Psoas muscle (tissue), 8 donors: ENCODE measurements at places on chromosomes 3 and 15. TPM values are rescaled to one million over a fixed set of nuclear protein-coding genes. Genes with fewer than 3 reads are reported as not detected.
A peak's percentile ranks its signal among the peaks of the same experiment; 100 is the strongest.

NR1D2 gene
- 13.7 TPM for polyA plus RNA-seq

HIGD2B gene
- polyA plus RNA-seq: not detected

DNA sequence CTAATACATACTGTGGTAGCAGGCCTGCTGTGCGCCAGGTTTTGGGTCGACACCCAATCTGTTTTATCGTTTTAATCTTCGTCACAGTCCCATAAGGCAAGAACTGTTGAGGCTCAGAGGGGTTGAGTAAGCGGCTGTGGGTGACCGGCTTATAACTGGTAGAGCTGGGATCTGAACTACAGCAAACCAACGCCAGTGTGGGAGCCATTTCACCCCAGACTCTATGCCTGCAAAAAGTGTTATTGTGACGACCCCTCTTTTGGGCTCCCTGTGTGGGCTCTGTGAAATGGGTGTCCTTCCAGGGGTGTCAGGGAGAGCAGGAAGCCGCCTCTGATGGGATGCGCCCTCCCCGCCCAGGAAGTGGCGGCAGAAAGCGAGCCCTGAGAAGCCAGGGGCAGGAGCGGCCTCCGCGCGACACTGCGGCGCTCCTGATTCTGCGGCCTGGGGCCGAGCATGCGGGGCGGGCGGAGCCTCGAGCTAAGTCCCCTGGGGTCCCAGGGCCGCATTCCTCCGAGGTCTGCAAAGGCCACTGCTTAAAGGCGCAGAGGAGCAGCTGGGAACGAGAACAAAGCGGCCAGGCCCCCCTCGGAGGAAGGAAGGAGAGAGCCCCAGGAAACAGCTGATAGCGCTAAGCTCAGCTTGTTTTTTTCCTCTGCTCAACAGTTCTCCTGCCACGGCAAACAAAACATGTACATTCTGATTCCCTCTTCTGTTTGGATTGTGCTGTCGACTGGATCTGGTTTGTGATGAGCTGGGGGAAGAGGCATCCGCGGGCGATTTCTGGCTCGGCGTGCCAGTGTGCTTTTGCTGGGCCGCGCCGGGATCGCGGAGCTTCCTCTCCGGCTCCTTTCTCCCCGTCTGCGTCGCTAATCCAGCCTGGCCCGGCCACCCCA is 33.9 kb downstream of the GRK7 start:
- peak; percentile 67 for DNase-seq

DNA sequence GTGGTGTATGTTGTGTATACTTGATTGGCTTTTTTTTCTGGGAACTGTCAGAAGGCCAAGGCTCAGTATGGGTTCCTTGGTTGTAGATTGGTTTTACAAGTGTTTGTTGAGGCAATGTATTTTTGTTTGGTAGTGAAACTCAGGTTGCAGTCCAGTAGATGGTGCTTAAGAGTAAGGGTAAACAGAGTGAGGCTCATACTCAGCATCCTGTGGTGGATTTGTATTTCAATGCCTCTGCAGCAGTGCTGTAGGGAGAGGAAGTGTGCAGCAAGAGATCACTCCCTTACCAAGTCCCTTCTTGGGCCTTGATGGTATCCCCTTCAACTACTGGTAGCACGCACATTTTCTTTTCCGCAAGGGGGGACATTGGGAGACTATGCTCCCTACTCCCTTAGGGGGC is 428.5 kb upstream of the CNTN3 start:
- no peak for DNase-seq
